ENCODE measurements at places on chromosomes 16 and 17. TPM values are rescaled to one million over a fixed set of nuclear protein-coding genes. Genes with fewer than 3 reads are reported as not detected.

PDE6G gene
- 2.0 TPM for total RNA-seq

NTN1 gene
- total RNA-seq, result 0.37 TPM

PTGES3L gene
- total RNA-seq, result 1.2 TPM

HOXB4 gene
- total RNA-seq, result 0.06 TPM

OR4D1 gene
- total RNA-seq, result not detected

SLC6A4 gene
- total RNA-seq, result not detected

METTL23 gene
- 59.1 TPM for total RNA-seq

EXOC3L1 gene
- total RNA-seq, result 0.29 TPM
